ENCODE measurements at places on chromosomes 7 and 10.

GRCh38 chr10:74032900-74033655, 35.2 kb downstream of the VCL start:
- DNase-seq, result no peak

GRCh38 chr10:8079126-8079525, 24.6 kb downstream of the GATA3 start:
- DNase-seq, result no peak

- DNase-seq, result no peak
Observed at GRCh38 chr10:130711072-130711471, 574.9 kb downstream of the GLRX3 start.

- DNase-seq, result peak; percentile 37
Observed at GRCh38 chr10:46094931-46095750, 49.1 kb upstream of the MSMB start.

GRCh38 chr7:21966271-21966670, 20.6 kb upstream of the CDCA7L start:
- DNase-seq, result no peak

DNA sequence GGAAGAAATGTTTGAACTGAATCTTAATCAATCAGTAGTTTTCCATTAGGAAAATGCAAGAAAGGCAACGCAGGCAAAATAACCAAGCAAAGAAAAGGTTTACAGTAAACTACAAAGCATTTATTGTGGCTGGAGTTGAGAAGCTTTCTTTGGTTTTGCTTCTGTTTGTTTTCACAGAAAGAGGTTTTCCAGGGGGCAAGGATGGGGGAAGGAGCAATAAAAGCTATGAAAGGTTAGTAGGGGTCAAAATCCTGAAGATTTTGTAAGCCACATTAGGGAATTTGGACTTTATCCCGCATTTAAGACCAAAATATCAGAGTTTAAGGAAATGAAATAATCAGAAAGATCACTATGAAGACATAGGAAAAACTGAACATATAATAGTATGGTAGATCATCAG, 51.1 kb downstream of the NT5C2 start:
- no peak for DNase-seq

DNA sequence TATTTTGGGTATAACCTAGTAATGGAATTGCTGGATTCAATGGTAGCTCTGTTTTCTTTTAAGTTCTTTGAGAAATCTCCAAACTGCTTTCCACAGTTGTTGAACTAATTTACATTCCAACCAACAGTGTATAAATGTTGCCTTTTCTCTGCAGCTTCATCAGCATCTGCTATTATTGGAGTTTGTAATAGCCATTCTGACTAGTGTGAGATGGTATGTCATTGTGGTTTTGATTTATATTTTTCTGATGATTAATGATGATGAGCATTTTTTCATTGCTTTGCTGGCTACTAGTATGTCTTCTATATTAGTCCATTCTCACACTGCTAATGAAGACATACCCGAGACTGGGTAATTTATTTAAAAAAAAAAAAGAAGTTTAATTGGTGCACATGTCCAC, 248.6 kb upstream of the MAGI2 start:
- no peak for DNase-seq

DNA sequence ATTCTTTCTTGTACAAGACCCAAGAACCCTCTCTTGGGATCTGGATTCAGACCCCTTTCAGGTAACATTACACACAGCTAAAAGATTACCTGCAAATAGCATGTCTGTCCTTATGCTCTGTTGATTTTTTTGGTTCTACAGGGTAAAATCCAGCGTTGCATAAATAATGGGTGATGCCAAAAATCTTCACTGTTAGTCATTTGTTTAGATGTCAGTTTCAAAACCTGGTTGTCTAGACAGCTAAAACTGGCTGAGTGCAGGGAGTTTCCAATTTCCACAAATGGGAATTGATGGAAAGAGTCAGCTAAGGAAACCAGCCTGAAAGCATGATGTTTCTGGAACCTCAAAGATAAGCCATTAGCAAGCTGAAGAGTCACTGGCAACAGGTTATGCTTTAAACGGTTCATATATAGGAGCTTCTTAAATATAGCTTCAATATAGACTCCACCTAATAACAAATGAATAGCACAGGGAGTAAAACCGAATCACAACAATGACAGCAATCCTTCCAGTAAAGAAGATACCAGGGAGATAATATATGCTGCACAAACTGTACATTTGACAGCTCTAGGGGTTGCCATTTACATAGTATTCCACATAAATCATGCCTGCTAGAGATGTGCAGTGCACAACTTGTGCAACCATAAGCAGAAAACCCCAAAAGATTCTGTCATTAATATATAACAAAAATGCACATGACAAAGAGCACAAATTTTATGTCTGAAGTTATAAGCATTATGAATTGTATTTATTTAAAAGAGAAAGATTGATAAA, 20.4 kb downstream of the CCDC71L start:
- no peak for DNase-seq

DNA sequence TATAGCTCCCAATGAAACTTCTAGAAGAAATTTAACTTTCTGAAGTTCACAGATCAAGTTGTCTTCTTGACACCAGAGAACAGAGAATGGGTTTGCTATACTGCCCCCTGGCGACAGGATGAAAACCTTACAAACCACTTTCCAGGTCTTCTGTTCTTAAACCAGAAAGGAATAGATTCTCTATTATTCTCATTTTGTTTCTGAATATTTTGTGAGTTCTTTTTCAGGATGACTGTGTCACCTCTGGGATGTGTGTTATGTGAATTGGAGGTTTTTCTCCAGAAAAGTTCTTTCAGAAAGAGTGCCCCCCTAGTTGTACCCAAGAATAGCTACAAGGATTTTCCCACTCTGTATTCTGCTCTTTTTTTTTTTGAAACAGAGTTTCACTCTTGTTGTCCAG, 6.3 kb downstream of the IFT22 start:
- no peak for DNase-seq

GRCh38 chr10:12556039-12556438, 206.7 kb downstream of the CAMK1D start:
- DNase-seq, result no peak

- no peak for DNase-seq
Observed at GRCh38 chr10:33204031-33204430, 130.4 kb downstream of the NRP1 start.

- peak; percentile 69 for DNase-seq
Observed at GRCh38 chr7:6271694-6272440, 557 bp downstream of the CYTH3 start.

GRCh38 chr10:7084280-7085005, 326.4 kb downstream of the SFMBT2 start:
- no peak for DNase-seq

- DNase-seq, result no peak
Observed at GRCh38 chr7:132537456-132538145, 38.7 kb downstream of the PLXNA4 start.

DNA sequence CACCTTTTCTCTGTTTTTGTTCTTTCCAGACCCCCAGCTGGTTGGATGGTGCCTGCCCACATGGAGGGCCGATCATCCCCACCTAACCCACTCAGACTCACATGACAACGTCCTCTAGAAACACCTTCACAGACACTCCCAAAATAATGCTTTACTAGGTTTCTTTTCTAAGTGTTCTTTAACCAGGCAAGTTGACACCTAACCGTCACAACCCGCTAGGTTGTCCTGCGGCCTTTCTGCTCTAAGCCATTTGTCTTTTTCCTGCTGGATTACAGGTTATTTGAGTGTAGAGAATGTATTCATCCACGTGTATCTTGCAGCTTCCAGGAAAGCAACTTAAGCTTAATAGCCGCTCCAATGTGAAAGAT, 54.8 kb downstream of the CHN2 start:
- no peak for DNase-seq

GRCh38 chr7:100803398-100804161, 23.7 kb downstream of the EPHB4 start:
- peak; percentile 84 for DNase-seq

DNA sequence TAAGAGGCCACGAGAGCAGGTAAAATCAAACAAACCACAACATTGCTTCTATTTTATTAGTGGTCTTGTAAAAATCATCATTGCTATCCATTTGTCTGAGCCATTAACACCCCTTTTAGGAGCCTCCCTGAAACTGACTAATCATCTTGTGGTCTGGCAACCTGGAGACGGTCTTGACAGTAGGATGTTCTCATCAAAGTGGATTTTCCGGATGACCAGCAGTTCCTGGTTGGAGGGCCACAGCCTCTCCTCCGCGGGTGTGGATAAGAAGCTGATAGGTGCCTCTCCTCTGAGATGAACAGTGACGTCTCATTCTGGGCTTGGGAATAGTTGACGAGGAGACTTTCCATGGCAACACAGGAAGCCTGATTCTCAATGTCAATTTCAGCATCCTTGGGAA, 490.7 kb downstream of the TYW1 start:
- DNase-seq, result no peak

DNA sequence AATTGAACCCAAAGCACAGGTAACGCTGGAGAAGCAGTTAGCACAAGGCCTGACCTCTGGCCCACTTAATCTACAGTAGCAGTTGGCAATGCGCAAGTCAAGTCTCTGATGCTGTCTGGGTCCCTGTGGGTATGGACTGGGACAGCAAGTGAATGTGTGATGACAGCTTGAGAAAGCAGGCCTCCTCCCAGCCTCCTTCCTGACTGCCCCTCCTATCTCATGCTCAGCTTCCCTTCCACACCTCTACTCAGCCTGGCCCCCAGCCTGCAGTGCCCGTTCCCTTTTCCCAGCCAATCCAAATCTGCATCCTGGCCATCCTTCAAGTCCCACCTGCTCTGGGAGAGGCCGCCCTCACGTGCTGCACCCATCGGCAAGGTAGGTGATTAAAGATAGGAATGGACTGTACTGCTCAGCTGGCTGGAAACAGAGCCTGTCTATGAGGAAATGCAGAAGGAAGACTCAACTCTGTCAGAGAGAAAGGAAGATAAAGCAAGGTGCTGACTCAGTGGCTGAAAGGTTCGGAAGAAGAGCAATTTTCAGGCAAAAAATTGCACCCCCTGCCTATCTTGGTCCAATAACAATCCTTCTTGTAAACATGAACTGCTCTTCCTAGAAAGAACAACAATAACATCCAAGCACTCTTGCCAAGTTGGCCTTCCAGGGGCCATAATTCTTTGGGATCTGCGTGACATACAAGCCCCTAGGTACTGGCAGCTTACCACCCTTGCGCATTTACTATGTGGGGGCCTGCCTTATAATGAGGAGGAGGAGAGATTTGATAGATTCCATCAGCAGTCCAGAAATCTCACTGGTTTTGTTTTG, 16.6 kb upstream of the FGFR2 start:
- no peak for DNase-seq

DNA sequence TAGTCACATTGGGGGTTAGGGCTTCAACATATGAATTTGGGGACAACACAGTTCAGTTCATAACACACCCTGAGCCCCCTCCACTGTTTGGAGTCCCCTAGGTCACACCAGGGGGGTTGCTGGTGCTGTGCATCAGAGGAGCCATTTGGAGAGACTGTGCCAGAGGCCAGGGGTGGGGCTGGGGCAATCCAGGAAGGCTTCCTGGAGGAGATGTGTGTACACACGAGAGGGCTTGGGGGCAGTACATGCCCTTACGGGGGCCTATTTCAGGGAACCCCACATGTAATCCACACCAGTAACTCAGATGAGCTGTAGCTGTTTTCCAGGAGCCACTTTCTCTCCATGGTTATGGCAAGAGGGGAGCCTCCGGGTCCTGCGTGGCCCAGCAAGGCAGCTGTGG, 151.7 kb downstream of the GRK5 start:
- no peak for DNase-seq

DNA sequence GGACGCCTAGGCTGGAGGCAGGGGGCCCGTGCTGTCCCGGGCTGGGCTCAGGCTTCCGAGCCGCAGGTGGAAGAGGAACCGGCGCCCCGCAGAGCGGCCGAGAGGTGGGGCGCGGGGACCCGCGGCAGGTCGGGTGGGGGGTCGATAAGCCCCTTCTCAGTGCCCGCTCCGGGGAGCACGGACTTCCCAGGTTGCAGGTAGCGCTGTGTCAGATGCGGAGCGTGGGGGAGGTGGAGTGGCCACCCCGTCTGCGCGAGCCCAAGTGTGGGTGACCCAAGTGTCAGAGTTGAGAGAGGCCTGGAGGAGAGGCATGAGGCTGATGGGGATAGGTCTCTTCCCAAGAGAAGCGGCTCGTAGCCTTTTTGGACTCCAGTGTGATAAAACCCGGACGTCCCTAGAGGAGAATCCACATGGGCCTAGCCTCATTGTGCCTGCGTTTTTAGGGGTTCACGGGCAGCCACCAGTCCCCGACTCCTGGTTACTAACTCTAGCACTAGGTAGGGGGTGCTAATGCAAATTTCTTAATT, 580 bp downstream of the EEPD1 start:
- peak; percentile 75 for DNase-seq

GRCh38 chr10:97781618-97782331, 10.0 kb upstream of the SFRP5 start:
- no peak for DNase-seq

DNA sequence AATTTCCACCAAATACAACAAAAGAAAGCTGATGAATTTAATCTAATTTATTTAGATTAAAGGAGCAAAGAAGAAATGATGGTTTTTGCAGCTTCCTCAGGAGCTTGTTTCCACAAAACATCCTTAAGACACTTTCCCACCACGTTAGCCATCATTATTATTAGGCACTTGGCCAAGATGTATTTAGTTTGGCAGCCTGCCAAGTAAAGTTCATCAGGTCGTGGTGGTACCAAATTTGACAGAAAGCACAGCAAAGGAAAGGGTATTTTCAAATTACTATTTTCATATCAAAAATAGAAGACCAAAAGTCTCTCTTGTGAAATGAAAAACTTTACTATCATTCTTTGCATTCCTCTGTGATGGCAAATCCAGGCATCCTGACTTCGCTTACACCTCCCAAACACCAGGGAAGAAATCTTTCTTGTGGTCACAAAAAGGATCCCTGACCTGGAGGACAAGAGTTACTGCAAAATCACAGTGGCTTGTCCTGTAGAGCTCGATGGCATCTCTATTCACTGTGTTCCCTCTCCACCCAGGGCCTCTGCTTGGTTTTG, 123.1 kb upstream of the INHBA start:
- DNase-seq, result no peak

GRCh38 chr10:87661861-87662785, 2.4 kb downstream of the PAPSS2 start:
- DNase-seq, result no peak

Measured in sciatic nerve (tissue), 2 donors.